ENCODE measurements at places on chromosomes 12 and 14.

DNA sequence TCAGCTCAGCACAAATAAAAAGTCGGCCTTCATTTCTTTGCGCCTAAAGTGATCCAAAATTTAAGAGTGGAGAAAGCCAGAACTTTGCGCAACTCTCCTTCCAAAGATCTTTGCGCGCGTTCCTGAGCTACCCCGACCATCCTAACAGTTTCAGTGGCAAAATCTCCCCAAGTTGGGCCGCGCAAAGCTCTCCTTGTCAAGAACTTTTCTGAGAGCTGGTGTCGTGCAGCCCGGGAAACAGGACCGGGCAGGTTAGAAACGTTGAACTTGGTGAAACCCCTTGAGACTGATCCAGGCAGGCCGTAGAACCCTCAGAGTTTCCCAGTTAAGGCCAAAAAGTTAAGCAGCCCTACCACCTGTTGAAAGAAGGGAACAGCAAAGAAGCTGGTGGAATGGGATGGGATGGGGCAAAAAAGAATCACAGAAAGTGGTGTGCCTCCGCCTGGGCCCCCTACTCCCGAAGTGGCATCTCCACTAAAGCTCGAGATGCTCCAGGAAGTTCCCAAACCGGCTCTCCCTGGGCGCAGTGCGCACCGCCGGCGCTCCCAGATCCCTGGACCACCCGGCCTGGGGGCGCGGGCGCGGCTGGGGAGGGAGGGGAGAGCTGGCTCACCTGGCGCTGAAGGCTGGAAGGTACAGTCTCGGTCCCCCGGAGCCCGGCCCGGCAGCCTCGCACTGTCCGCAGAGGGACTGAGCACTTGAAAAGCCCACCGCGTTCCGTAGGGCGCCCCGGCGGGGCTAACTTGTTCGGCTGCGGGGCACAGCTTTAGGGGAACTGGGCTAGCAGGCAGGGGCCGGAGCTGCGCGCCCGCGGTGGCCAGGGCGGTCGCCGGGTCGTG is 768 bp downstream of the DBX2 start:
- DNase-seq: no peak

DNA sequence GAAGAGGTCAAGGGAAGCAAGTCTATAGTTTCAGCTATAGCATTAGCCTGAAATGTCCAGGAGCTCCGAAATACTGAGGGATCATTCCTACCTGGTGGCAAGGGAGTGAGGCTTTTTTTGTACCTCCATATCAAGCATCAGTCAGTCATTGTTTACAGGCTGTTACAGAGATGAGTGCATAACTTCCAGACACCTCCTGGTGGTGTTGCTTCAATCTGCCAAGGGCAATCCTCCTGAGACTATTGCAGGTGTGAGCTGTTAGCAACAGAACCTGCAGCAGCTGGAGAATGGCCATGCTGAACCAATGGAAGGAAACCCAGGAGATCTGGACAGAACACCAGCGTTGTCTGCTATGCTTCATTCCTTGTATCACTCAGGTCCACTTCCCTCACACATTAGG is 80.0 kb upstream of the SLC8A3 start:
- DNase-seq: peak; percentile 68

DNA sequence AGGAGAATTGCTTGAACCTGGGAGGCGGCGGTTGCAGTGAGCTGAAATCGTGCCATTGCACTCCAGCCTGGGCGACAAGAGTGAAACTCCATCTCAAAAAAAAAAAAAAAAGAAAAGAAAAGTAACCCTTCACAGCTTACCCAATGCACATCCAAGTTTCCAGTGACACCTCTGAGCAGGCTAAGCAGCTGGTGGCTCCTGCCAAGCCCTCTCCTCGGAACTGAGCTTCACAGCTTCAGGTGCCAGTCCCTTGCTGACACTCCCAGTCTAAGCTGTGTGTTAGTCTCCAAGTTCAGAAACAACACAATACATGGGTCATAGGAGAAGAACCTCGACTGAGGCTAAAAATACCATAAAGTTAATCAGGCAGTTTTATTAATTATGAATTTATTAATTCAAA is 7.9 kb downstream of the CD9 start:
- no peak for DNase-seq

DNA sequence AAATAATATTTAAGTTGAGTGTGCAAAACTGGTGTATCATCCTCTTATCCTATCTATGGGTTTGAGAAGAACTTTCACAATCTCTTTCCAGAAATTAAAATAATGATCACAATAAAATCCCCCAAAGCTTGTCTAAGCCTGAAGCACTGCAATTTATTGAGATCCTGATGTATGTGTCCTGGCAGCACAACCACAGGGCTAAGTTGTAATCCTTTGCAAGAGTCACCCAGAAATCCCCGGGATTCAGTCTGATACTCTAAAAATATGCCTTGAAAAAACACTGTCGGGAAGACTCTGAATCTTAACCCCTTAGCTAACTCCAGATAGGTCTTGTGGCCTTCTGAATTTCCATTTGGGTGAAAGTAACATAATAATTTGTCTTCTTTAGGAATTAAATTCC is 40.3 kb upstream of the STXBP6 start:
- no peak for DNase-seq

DNA sequence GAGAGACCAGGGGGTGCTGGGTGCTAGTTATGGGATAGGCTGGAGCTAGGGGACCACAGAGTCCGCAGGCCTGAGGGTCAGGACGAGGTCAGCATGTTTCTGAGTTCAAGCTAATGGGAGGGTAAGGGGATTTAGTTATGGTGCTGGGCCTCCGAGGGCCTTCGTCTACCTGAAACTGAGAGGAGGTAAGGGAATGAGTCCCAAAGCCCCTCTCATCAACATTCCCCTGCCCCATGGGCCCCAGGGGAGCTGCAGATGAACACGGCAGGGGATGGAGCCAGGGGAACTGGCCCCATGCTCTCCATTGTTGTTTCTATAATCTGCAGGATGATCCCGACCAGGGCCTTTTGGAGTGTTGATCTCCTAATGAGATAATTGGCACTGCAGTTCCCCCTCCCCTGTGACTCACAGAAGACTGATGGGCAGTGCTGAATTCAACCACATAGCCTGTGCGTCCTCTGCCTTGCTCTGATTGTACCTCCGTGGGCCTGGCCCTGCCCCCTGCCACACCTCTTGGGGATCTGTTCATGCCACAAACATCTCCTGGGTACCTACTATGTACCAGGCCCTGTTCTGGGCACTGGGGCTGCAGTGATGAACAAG is 21.4 kb downstream of the FAIM2 start:
- DNase-seq: no peak
